Nephron progenitor cell (in vitro differentiated cells): ENCODE measurements at places on chromosomes 12 and 14.

- DNase-seq, result no peak
These were observed 36.1 kb upstream of the PIWIL1 start for GRCh38 chr12:130301559-130301958.

DNA sequence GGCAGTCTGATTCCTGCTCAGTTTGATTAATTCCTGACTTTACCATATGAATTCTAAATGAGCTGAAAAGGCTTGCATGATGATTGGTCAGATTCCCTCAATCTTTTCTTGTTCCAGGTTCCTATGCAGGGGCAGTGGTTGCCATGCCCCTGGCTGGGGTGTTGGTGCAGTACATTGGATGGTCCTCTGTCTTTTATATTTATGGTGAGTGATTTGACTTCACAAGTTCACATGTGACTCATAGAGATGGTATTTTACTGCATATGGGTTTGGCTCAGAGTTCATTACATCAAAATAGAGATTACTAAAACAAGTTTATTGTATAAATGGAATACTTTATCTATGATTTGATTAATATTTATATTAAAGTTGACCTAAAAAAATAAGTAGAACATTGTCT is 44.8 kb downstream of the SLC17A8 start:
- no peak for DNase-seq

- no peak for DNase-seq
These were observed 93.7 kb downstream of the SOX5 start for GRCh38 chr12:23855813-23856212.

DNA sequence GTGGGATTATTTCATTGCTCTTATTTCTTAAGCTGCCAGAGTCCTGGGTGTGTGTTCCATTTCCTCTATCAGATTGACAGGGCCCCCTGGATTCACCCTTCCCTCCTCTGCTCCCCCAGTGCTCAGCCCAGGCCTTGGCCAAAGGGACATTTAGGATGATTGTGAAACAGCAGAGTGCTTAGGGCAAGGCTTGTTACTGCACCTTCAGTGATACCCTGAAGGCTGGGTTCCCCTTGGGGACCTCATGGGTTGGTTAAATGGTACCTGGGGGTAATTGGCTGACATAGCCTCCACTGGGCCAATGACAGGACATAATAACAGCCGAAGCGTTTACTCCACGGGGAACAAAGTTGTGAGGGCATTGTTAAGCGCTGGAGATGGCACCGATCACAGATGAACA is 1.3 kb upstream of the KRT72 start:
- DNase-seq, result no peak

DNA sequence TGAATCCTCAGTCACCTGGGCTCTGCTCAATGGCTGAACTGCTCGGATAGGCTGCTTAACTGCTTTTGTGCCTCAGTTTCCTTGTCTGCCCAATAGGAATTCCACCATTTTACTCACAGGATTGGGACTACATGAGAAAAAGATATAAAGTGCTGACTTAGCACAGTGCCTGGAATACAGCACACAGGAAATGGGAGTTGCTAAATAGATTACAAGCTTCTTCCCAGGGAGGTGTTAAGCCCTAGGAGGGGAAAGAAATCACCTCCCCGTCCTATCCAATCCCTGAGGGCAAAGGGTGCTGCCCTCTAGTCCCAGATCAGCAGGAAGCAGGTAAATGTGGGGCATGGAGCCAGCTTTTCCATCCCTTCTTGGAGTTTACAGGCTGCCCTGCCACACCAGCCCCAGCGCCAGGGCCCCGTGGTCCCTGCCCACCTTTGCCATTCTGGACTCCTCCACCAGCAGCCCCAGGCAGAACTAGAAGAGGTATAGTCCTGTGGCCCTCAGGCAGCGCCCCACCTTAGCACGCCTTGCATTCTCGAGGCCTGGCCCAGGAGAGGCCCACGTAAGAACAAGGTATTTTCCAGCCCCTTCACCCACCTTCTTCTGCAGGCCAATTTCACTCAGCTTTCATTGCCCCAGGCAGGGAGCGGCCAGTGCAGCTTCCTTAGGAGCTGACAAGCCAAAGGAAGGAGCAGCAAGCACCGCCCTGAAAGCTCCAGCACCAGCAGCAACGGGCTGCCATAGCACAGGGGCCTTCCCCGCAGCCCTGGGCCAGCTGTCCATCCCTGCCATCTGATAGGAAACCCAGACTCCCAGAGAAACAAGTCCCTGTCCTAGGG is 28.8 kb upstream of the RPLP0 start:
- no peak for DNase-seq

GRCh38 chr14:78074561-78074960 is 95.6 kb upstream of the NRXN3 start:
- DNase-seq, result no peak

DNA sequence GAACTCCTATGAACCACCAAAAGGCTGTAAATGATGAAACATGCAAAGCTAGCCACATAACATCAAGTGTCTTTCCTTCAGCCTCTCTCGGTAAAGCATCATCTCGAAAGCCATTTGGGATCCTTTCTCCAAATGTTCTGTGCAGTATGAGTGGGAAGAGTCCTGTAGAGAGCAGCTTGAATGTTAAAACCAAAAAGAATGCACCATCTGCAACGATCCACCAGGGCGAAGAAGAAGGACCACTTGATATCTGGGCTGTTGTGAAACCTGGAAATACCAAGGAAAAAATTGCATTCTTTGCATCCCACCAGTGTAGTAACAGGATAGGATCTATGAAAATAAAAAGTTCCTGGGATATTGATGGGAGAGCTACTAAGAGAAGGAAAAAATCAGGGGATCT is 61.2 kb downstream of the ATG14 start:
- DNase-seq, result no peak

DNA sequence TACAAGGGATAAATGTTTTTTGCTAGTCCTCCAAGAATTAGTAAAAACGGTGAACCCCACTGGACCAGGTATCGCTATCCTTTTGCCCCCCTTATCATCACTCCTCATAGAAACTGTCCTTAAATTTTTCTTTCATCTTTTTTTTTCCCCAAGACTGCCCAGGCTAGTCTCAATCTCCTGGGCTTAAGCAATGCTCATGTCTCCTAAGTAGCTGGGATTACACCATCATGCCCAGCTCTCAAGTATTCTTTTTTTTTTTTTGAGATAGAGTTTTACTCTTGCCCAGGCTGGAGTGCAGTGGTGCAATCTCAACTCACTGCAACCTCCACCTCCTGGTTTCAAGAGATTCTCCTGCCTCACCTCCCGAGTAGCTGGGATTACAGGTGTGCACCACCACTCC is 9.7 kb downstream of the IRF2BPL start:
- DNase-seq, result no peak
